ENCODE measurements at places on chromosomes 1 and 21.

GRCh38 chr1:199301472-199302217 lies 662.8 kb downstream of the PTPRC start:
- DNase-seq, result no peak

GRCh38 chr1:21234779-21235178 lies 55.5 kb downstream of the ECE1 start:
- DNase-seq, result peak; percentile 45

DNA sequence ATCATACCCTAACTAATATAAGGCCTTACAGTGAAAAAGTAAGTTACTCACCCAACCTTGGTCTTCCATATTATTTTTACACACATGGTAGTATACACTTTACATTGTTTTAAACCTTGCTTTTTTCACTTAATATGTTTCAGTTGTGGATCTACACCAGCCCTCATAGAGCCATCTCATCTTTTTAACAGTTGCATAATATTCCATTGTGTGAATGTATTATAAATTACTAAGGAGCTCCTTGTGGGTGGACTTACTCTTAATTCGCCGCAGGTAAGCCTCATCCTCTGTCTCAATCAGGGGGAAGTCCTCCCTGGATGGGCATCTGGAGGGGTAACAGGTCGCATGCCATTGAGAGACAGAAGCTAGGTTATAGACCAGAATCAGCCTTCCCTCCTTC lies 13.2 kb downstream of the RXFP4 start:
- DNase-seq, result no peak

DNA sequence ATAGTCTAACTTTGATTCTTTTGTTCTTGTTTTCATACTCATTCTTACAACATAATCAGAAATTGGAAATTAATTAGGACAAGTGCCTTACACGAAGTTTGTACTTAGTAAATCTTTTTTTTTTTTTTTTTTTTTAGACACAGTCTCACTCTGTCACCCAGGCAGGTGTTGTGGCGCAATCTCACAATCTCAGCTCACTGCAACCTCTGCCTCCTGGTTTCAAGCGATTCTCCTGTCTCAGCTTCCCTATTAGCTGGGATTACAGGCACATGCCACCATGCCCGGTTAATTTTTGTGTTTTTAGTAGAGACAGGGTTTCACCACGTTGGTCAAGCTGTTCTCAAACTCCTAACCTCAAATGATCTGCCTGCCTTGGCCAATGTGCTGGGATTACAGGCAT lies 12.4 kb downstream of the CHAF1B start:
- no peak for DNase-seq

DNA sequence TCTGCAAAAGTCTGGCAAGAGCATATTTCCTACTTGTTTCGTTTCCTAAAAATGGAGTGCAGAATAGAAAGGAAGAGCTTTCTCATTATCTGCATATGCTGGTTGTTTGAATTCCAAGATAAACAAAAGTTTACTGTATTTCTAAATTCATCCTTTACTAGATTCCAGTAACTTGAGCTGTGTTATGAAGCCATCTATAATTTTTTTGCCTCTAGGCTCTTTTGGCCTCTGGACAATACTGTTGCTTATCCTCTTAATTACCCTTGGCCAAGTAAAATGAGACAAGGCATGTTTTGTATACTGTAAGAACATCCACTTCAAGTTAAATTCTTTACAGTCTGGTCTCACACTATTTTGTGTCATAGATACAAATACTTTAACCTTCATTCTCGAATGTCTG lies 45.6 kb upstream of the HFM1 start:
- peak; percentile 63 for DNase-seq

GRCh38 chr1:73953186-73953585 lies 244.8 kb downstream of the LRRIQ3 start:
- no peak for DNase-seq

DNA sequence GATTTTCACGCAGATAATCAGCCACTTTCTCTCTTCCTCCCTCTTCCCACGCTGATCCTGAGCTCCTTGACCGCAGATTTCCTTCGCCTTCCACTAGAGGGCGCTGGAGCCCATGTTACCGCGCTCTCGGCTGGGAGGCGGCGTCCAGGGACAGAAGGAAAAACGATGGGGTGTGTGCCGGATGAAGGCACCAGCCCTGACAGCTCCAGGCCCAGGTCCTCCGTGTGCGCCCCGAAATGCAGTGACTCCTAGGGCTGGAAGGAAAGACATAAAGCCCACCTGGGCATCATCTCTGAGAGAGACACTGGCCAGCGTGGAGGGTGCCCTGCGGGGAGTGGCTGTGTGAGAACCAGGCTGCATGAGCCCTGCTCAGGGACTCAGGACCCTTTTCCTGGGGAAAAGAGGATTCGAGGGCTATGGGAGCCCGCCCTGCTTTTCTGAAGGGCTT lies 44.9 kb upstream of the CYP2J2 start:
- DNase-seq, result peak; percentile 49

DNA sequence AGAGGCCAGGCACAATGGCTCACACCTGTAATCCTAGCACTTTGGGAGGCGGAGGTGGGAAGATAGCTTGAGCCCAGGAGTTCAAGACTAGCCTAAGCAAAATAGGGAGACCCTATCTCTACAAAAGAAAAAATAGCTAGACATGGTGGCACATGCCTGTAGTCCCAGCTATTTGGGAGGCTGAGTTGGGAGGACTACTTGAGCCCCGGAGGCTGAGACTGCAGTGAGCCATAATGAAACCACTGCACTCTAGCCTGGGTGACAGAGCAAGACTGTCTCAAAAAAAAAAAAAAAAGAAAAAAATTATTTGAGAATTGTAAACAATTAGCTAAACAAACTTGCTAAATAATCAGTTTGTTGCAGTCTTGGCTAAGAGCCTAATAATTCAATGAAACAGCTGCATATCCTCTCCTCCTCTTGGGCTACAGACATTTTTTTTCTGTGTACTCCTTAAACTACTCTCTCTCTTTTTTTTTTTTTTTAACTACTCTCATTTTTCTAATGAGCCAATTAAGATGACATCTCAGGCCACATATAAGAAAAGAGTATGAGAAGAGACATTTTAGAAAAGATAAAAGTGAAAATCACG lies 10.5 kb upstream of the DNAJB4 start:
- no peak for DNase-seq

DNA sequence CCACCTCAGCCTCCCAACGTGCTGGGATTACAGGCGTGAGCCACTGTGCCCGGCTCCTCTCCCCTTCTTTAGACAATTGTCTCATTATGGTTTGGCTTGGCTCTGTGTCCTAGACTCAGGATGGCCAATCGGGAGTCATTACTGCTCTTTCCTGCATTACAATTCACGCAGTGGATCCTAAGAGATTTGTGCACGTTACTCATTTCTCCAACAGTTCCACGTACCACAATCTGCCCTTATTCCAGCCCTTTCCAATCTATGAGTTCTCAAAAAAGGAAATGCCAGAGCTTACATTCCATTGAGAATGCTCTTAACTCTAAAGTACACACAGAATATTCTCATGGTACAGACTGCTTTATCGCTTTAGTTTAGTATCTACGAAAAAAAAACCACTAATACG lies 357.0 kb downstream of the GPATCH2 start:
- no peak for DNase-seq

GRCh38 chr1:212012034-212012740 lies 23.2 kb downstream of the INTS7 start:
- DNase-seq, result peak; percentile 61

DNA sequence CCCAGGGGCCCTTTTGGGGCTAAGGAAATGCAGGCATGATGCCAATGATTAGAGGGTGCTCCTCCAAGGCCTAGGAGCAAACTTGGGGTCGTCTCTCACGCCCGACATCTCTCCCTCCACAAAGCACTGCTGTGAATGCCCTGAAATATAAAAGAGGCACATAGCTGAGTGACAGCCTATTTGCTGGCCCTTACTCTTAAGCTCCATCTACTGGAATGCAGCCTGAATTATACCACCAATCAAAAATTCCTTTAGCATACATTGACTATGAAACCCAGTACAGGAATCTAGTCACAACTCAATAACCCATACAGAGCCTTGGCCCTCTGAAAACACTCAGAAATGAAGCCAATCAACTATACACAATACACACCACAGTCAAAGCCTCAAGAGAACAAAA lies 105.5 kb downstream of the LRIG2 start:
- DNase-seq, result peak; percentile 15

DNA sequence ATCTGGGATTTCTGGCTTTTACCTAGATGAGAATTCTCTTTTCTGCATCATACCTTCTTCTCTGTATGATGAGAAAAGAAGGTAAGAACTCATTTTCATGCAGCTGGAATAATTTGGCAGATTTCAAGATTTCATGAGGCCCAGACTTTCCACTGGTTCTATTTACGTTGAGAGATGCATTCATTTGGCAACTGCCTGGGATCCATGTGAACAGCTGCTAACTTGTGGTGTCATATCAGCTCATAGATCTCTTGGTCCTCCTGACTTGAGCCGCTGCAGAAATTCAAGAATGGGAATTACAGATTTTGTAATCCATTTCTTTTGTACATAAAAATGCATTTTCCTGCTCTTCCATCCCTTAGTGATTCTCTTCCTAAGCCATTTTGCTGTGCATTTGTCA lies 17.1 kb upstream of the C1orf87 start:
- no peak for DNase-seq

DNA sequence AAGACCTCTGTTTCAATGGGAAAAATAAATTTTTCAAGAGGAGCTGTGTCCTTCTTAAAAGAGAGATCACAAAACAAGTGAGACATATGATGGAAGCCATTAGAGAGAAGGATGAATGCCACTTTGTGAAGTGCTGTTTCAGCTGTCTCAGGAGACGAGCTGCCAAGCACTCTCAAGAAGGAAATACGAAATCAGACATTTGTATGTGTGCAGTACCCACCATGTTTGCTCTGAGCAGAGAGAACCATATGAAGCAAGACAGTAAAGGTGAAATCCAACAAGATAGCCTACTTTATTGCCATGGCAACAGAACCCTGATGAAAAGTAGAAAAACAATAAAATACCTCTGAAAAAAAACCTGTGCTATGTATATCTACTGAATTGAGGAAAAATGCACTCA lies 168.1 kb downstream of the AMY1C start:
- DNase-seq, result no peak

GRCh38 chr1:71706029-71706671 lies 576.2 kb downstream of the NEGR1 start:
- DNase-seq, result no peak

DNA sequence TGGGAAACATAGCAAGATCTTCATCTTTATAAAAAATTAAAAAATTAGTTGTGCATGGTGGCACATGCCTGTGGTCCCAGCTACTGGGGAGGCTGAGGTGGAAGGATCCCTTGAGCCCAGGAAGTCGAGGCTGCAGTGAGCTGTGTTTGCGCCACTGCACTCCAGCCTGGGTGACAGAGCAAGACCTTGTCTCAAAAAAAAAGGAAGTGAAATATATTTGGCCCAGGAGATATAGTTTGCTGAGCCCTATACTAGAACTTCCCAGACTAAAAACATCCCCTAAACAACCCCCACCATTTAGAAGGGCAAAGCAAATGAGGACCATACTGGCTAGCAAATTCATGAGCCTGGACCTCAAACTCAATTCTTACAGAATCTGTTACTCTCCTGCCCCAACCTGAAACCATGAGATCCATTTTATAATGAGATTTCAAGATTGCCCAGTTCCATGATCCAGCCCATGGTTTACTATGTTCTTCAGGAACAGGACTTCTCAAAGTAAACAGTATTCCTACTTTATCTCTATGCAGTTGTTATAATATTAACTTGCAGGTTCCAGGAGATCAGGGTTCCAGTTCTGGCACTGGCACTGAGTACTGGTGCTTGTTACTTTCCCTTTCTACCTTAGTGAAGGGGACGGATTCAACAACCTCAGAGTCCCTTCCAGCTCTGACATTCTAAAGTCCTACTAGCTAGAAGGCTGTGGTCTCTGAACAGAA lies 48.9 kb upstream of the TADA1 start:
- no peak for DNase-seq

- DNase-seq, result no peak
Observed at GRCh38 chr1:115712911-115713609, 55.5 kb downstream of the CASQ2 start.

GRCh38 chr1:43564551-43565348 lies 34.1 kb downstream of the PTPRF start:
- no peak for DNase-seq

GRCh38 chr1:153470707-153471106 lies 10.3 kb upstream of the S100A7 start:
- DNase-seq, result peak; percentile 54

- no peak for DNase-seq
Observed at GRCh38 chr1:155002464-155003226, at the start of gene ZBTB7B. TSS of gene ZBTB7B (plus strand) at chr1:155002802. CDS start at chr1:155014661, 11,859 bp downstream.

- DNase-seq, result no peak
Observed at GRCh38 chr21:30478004-30478403, 2.2 kb downstream of the KRTAP19-1 start.

GRCh38 chr1:186757851-186758250 lies 70.9 kb upstream of the PLA2G4A start:
- DNase-seq, result no peak

GRCh38 chr21:33661146-33661545 lies 18.8 kb downstream of the ITSN1 start:
- DNase-seq, result no peak

- no peak for DNase-seq
Observed at GRCh38 chr1:67560580-67561255, 124.3 kb upstream of the GADD45A start.

DNA sequence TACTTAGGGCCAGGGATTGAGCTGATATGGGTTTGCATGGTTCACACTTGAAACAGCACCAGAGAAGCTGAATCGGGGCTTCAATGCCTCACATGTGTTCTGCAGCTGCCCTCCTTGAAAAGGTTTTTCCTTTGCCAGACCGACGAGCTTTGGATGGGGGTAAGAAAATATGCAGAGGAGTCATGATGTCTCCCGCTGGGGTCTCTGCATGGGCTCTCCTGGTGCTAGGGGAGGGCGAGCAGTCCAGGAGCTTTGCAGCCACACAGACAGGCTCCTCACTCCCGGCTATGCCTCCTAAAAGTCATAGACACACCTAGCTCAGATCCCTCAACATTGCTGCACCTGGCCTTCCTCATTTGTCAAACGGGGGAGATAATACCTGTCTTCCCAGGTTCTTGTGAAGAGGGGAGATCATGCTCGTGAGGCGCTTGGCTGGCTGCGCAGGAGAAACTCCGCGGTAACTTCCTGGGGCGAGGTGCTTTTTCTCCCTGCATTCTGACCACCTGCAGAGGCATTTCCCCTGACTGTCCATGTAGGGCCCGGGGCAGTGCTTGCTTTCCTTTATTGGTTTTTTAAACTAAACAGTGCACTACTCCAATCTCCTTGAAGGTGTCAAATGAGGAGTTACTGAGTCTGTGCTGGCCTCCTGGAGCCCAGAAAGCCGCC lies 112.4 kb downstream of the PLXNA2 start:
- DNase-seq, result no peak

DNA sequence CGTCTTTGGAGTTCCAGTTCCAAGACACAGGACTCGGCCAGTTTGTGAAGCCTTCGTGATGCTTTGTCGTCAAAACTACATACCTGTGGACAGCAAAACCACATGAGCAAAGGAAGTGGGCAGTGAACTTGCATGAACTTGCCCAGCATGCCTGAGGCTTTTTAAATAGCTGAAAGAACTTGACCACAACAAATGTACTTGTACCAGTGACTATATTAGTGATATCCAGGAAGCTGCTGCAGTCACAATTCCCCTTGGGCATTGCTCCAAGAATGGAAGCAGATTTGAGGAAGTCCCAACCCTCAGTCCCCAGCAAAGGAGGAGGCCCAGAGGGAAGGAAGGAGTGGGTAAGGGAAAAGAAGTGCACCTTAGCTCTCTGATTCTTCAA lies 2.6 kb downstream of the FUCA1 start:
- peak; percentile 100 for DNase-seq

GRCh38 chr1:248924696-248925532 lies 18.9 kb downstream of the PGBD2 start:
- peak; percentile 78 for DNase-seq
